Cardiac ventricle fibroblast (primary cell): ENCODE measurements at places on chromosomes 13 and 19. TPM values are rescaled to one million over a fixed set of nuclear protein-coding genes. Genes with fewer than 3 reads are reported as not detected.

SLC17A7 gene
- not detected in 2 replicates for total RNA-seq

WDFY2 gene
- total RNA-seq: 2.7 and 3.2 TPM in 2 replicates

DUXA gene
- not detected in 2 replicates for total RNA-seq

PSG1 gene
- total RNA-seq: not detected in 2 replicates

FAM124A gene
- 1.0 and 1.7 TPM in 2 replicates for total RNA-seq

SIGLEC6 gene
- not detected in 2 replicates for total RNA-seq
